ENCODE measurements at places on chromosomes 11 and 22.

- no peak for DNase-seq
Measured at GRCh38 chr11:40763046-40763445, 696.4 kb downstream of the LRRC4C start.

DNA sequence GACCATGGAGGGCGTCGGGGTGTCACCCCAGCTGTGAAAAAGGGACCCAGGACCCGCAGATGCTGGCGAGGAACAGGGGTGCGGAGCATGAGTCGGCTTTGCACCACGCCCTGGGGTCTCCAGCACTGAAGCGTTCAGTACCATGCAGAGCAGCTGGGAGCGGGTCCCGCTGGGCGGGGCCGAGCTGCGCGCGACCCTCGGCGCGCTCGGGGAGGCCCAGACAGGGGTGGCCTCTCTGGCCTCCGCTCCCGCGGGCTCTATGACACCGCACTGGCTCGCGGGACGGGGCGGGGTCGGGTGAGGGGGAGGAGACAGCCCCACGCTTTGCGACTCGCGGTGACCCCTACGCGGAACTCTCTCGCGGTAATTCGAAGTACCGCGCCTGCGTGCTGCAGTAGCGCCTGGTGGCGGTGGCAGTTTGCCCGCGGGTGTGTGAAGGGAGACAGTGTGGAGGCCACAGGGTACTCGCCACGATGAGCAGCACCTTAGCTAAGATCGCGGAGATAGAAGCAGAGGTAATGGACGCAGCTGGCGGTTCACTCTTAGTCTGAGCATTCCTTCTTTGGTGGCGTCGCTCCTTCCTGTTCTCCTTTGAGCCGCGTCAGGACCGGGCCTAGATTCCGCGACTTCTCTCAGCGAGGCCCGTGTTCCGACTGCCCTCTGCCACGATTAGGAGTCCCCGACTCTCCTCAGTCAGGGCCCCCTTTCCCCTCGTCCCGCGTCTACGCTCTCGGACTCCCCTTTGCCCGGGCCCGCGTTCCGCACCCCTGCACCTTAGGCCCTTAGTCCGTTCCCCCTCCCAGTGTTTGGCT is at the start of gene DRG1:
DRG1 (plus strand) TSS at position 394 of the 812 bp plus-strand sequence; CDS start at position 474, 80 bp downstream.
- DNase-seq: peak; percentile 98

DNA sequence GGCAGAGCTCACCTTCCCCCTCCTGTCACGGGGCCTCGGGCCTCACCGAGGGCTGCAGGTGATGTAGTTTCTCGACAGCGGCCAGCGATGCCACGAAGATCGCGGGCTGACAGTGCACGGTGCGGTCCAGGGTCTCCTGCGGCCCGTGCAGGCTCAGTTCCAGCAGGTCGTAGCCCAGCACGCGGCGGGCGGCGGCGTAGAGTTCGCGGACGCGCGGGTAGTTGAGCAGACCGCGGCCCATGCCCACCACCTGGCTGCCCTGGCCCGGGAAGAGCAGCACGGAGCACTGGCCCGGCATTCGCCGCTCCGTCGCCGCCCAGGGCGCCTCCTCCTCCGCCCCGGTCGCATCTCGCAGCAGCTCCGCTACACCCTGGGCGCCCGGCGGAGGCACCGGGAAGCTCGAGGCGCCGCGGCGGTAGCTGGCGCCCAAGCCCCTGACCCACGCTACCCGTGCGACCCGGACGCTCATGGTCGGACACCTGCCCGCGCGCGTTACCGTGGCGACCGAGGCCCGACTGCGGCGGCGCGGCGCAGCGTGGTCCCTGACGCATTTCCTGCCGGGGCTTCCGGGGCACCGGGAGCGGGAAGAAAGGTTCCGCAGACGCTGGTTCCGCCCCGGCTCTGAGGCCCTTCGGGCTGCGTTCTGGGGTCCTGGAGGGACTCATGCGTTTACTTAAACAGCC is at the start of gene MCAT:
MCAT (minus strand) TSS at position 519 of the 683 bp plus-strand sequence; CDS start at position 469, 50 bp downstream.
- DNase-seq: peak; percentile 94

DNA sequence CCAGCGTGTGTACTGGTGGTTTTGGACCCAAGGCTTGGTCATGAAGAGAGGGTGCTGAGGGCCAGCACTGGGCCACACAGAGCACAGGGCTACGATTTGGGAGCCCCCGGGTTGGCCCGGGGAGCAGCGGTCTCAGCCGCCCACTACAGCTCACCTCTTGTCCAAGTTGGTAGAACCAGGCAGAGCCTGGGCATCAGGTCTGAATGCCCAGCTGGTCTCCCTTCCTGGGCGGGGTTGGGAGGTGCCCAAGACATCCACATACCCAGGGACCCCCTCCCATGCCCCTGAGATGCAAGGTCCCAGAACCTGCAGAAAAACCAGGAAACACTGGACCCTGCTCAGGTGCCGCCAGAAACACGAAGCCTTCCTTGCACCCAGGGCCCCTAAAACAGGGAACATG is 18.0 kb downstream of the CELSR1 start:
- no peak for DNase-seq

DNA sequence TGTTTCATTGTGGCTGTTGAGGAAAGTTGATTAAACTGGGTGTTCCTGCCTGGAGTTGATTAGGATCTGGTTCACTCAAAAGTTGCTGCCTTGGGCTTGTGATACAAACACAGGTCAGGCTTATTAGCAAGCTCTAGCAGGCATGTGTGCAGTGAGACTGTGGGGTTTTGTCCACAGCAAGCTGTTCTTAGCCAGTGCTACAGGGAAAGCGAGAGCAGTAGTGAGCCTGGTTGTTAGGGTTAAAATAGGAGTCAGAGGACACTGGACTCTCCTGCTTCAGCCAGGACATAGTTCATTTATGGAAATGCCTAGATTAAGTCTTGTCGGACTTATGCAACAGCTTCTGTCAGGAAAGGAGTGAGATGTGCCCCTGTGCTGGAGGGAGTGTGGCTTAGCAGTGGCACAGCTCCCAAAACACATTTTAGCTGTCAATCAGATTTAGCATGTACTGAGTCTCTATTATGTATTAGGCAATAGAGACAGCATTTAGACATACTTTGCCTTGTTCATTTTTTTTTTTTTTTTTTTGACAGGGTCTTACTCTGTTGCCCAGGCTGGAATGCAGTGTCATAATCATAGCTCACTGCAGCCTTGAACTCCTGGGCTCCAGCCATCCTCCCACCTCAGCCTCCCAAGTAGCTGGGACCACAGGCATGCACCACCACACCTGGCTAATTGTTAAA is 8.7 kb downstream of the SNRPD3 start:
- no peak for DNase-seq

- no peak for DNase-seq
Measured at GRCh38 chr11:130442737-130443136, 5.7 kb upstream of the ADAMTS15 start.

DNA sequence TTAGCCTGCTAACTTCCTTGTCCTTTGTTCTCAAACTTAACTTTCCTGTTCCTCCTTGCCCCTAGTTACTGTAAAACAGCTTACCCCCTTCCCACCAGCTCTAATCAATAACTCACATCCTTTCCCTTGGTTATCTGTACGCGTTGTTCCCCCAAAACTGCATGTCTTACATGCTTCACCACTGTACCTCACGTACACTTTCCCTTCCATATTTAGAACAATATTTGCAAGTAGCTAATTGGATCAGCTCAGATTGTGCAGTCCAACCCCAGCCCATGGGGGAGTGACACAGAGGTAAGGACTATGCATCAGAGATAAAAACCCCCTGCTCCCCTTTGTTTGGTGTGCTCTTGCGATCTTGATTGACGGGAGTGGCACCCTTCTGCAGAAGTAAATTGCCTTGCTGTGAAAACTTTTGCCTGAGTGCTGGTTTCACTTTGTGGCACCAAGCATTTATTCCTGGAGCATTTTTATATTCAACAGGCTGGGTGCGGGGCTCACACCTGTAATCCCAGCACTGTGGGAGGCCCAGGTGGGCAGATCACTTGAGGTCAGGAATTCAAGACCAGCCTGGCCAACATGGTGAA is 30.9 kb downstream of the MIF start:
- no peak for DNase-seq

Data from suppressor macrophage (primary cell).